ENCODE measurements at places on chromosomes 3 and 15.

DNA sequence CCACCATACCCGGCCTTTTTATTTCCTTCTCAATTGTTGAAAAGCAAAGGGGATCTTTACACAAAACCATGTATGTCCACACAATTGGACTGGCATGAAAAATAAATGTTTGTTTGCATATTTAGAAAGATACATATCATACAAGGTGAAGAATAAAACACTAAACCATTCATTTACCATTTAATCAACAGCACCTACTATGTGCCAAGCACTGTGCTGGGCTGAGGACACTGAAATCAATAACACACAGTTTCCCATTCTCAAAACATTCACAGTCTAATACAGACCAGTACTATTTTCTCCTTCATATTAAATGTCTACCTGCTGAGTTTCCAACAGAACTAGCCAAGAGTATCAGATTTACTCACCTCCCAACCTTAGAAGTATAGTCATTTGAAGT, 84.7 kb downstream of the IGF2BP2 start:
- peaks cover 5% of the 10 kb centered on the region for H3K4me1 ChIP-seq
- no peak for DNase-seq
- H3K27ac ChIP-seq: no peak overlapping the region
- no peak overlapping the region for H3K4me3 ChIP-seq

- no peaks in the 10 kb centered on the region for H3K36me3 ChIP-seq
- no peak overlapping the region for H3K4me3 ChIP-seq
- peaks cover 32% of the 10 kb centered on the region for H3K4me1 ChIP-seq
- DNase-seq: no peak
- no peak overlapping the region for H3K27ac ChIP-seq
Measured at GRCh38 chr3:32117320-32117719, 10.9 kb downstream of the GPD1L start.

GRCh38 chr3:10344147-10344943, 23.4 kb upstream of the SEC13 start:
- H3K27me3 ChIP-seq: no peaks in the 10 kb centered on the region
- no peak overlapping the region for H3K27ac ChIP-seq
- H3K4me3 ChIP-seq: no peak overlapping the region
- no peaks in the 10 kb centered on the region for H3K4me1 ChIP-seq

DNA sequence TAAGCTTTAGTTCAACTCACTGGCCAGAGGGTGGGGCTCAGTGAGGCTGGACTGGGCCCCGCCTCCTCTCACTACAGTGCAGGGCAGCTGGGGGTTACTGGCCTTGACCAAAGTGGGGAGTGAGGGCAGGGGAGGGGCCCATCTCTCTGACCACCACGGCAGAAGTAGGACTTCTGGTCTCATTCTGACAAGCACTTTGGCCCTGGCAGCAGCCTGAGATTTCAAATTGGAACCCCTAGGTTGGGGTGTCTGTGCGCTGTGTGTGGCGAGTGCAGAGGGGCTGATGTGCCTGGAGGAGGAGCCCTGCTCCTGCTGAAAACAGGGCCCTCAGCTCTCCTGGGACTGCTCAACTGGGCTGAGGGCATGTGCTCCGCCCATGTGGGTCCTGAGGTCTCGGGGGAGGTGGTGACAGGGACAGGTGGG, 60.3 kb upstream of the RPL32 start:
- H3K27me3 ChIP-seq: no peaks in the 10 kb centered on the region
- no peak overlapping the region for H3K4me3 ChIP-seq
- no peak overlapping the region for H3K27ac ChIP-seq

DNA sequence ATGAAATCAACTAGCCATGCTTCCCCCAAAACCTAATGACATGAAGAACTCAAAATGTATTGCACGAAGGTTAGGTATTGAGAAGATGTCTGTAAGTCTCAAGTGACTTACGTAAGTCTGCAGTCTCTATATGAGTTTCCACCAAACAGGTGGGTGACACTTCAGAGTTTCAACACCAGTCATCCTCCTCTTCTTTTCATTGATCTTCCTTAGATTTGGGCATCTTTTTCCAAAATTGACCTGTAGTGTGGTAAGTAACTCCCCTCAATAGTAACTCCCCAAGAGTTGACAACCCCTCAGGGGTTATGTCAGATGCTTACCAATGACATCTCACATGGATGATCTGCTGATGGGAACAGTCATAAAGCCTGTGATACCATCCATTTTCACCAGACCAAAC, 46.1 kb downstream of the GPR176 start:
- no peaks in the 10 kb centered on the region for H3K4me1 ChIP-seq
- no peak overlapping the region for H3K27ac ChIP-seq
- no peaks in the 10 kb centered on the region for H3K36me3 ChIP-seq
- no peaks in the 10 kb centered on the region for H3K27me3 ChIP-seq

GRCh38 chr3:136567599-136568188, 184.5 kb downstream of the STAG1 start:
- no peak overlapping the region for H3K27ac ChIP-seq
- DNase-seq: no peak
- H3K4me1 ChIP-seq: no peaks in the 10 kb centered on the region
- no peaks in the 10 kb centered on the region for H3K27me3 ChIP-seq
- no peak overlapping the region for H3K4me3 ChIP-seq

GRCh38 chr3:86990012-86990733, 776 bp downstream of the VGLL3 start:
- peak; percentile 70 for DNase-seq
- H3K27me3 ChIP-seq: peaks cover 8% of the 10 kb centered on the region
- peak overlapping the region; percentile 78 for H3K27ac ChIP-seq
- H3K36me3 ChIP-seq: no peaks in the 10 kb centered on the region

GRCh38 chr15:56844471-56844870, 74.0 kb upstream of the TCF12 start:
- no peak for DNase-seq
- H3K4me1 ChIP-seq: no peaks in the 10 kb centered on the region
- H3K27me3 ChIP-seq: no peaks in the 10 kb centered on the region

DNA sequence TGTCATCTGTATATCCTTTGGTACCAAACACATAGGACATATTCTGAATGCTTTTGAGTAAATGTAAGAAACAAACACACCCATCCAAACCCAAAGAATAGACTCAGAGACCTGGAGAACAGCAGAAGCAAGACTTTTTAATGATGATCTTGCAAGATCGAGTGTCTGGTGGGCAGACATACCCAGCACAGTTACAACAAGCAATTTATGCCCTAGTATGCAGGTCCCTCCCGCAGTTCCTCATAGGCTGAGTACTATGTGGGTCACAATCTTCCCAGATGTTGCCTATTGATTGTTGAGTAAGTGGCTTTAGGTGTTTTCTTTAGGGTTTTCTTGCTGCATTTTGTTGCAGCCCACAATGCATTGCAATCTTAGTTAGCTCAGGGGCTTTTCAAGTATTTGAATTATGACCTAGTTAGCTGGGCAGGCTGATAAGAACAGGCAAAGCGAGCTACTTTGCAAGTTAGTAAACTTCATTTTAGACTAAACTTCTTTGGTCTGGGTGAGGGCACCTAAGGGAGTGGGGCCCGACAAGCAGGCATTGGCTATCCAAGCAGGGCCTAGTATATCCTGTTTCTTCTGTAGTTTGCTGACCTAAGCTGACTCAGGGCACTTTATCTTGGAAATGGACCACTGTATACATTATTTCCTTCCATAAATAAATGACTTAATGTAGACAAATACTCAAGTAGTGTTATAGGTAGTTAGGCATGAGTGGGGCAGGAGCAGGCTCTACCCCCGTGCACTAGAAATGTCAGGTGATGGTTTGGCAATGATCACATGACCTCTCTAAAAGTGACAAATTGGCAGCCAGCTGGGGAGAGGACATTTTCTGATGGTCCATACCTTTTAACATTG, 87.3 kb upstream of the LIPC start:
- no peak overlapping the region for H3K27ac ChIP-seq
- no peaks in the 10 kb centered on the region for H3K4me1 ChIP-seq
- no peaks in the 10 kb centered on the region for H3K36me3 ChIP-seq
- H3K27me3 ChIP-seq: no peaks in the 10 kb centered on the region
